ENCODE measurements at places on chromosomes 1 and 21.

GRCh38 chr1:20466273-20466672, 19.7 kb downstream of the CAMK2N1 start:
- no peak for DNase-seq

- DNase-seq: no peak
Observed at GRCh38 chr1:205370780-205371179, 14.1 kb upstream of the KLHDC8A start.

DNA sequence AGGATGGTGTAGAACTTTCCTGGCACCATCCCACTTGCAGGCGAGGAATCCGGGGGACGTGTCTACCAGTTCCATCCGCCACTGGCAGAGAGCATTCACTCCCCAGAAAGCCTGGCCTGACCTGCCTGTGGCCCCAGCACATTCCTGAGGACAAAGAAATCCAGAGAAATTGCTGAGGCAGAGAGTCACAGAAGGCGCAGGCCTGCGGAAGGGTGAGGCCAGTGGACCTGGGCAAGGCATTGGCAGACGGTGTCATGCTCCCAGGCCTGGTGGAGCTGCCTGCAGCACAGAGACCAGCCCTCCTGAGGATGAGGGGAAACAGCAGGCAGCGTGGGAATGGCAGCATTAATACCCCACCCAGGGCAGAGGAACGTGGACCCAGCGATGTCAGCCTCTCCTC, 81.2 kb upstream of the F3 start:
- DNase-seq: no peak

DNA sequence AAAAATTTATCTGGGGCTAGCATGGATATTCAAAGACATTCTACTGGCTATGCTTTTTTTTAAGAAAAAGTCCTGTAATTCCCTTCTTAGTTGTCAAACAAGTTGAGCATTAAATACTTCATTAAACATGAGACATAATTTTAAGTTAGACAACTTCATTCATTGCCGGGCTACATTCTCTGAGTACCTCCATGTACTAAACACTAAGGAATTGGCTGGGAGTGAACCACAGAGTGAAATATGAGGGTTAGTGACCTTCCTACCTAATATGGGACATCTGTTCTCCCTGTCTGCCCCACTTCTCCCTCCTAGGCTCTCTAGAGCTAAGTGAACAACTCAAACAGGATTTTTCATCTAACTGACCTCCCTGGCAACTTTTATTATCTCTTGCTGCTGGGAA, 370.4 kb downstream of the VAV3 start:
- DNase-seq: no peak

DNA sequence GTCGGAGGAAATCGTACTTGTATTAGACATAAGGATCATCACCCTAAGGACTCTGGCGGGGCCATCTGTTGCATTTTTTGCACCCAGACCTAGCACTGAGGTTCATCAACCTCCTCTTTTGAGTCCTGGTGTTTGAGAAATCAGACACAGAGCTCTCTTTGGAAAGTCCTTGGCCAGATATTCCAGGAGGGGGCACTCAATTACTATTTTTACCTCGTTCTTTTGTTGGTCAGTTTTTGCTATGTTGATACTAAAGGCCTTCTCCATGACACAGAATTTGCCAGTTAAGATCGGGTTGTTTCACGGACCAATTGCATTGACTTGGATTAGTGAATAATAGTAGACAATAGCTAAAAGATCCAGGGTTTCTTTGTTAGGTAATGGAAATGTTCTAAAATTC, 711.2 kb downstream of the KCNT2 start:
- DNase-seq: peak; percentile 9

- no peak for DNase-seq
Observed at GRCh38 chr1:240833075-240833474, 221.1 kb upstream of the GREM2 start.

GRCh38 chr1:5765483-5765882, 226.7 kb downstream of the NPHP4 start:
- no peak for DNase-seq

GRCh38 chr1:8595941-8596340, 221.5 kb downstream of the RERE start:
- no peak for DNase-seq

- no peak for DNase-seq
Observed at GRCh38 chr1:38178216-38178615, 131.6 kb upstream of the POU3F1 start.

DNA sequence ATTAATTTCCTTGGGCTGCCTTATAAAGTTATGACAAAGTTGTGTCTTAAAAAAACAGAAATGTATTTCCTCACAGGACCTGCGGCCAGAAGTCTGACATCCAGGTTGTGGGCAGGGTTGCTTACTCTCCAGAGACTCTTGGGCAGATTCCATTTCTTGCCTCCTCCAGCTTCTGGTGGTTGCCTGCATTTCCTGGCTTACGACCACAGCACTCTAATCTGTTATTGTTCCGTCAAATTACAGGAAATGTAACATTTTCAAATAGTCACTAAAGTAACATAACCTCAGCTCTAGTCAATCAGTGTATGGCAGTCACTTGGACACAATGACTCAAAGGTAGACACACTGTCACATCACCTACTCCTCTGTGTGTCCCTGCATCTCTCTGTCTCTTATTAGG, 226.8 kb downstream of the DNAH14 start:
- no peak for DNase-seq

DNA sequence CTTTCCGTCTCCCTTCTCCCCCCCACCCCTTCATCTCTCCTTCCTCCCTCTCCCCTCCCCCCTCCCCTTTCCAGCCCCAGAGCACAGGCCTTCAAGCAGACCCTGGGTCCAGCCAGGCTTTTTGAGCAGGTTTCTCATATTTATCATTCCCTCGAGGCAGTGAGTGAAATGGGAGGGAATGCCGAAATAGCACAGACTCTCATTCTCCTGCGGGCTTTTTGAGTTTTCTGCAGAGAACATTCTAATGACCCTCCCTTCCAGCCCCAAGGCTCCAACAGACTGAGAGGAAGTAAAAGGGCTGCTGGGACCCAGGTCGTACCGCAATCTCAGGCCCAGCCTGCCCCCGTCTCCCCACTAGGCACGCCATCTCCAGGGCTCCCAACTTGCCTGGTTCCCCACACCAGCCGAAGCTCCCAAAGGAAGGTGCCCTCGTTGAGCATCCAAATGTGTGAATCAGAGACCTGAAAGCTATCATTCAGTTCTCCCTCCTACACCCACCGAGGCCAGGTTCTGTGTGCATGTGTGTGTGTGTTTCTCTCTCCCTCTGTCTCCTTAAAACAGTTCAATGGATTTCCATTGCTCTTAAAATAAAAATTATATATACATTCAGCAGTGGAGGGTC, 22.3 kb downstream of the ACTA1 start:
- DNase-seq: no peak

DNA sequence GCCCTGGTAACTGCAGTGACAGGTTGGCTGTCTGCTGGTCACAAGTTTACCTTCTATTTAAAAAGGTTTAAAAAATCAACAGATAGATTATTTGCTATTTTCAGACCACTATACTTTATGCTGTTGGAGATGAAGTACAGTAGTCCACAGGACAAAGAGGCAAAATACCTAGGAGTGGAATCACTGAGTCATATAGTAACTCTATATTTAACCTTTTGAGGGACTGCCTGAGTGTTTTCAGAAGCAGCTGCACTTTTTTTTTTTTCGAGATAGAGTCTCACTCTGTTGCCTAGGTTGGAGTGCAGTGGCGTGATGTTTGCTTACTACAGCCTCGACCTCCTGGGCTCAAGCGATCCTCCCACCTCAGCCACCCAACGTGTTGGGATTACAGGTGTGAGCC, 11.7 kb downstream of the CNIH4 start:
- DNase-seq: no peak

- DNase-seq: no peak
Observed at GRCh38 chr1:200907611-200908097, 13.0 kb downstream of the INAVA start.

GRCh38 chr1:37255868-37256267, 218.5 kb upstream of the ZC3H12A start:
- no peak for DNase-seq

DNA sequence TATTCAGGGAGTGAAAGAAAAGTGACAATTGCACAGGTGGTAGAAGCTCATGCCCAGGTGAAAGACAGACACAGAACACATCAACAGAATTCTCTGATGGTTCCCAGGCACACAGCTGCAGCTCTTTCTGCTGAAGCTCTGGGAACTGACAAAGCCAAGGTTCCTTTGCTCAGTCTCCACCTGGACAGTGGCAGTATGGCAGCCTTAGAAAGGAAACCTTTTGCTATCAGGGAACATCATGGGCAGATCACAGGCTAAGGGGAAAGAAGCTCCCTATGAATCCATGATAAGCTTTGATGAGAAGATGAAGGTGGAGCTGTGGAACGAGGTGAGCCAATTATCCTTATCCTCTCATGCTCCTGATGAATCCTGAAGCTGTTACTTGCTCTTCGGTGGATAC, 1.2 kb downstream of the SPRR2B start:
- DNase-seq: no peak

- DNase-seq: no peak
Observed at GRCh38 chr1:204419064-204419403, 7.4 kb upstream of the PPP1R15B start.

- no peak for DNase-seq
Observed at GRCh38 chr1:215489771-215490565, 77.1 kb upstream of the KCTD3 start.

- no peak for DNase-seq
Observed at GRCh38 chr1:46589529-46589928, 14.5 kb downstream of the MKNK1 start.

GRCh38 chr1:183571678-183572268, 18.5 kb downstream of the NCF2 start:
- DNase-seq: no peak

DNA sequence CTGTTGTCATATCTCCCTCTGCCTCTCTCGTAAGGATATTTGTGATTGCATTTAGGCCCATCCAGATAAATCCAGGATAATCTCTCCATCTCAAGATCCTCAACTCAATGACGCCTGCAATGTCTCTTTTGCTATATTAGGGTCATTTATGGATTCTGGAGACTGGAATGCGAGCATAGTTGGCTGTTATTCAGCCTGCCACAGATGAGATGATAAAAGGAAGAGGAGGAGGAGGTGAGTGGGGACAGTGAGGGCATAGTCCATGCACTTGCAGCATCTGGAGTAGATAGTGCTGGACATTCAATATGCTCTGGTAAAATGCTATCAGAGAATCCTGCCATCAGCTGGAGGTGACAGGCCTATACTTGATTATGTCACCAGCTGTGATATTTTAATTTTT, 131.6 kb upstream of the CACNA1E start:
- no peak for DNase-seq

- DNase-seq: no peak
Observed at GRCh38 chr21:44813727-44814126, 4.1 kb downstream of the SUMO3 start.

DNA sequence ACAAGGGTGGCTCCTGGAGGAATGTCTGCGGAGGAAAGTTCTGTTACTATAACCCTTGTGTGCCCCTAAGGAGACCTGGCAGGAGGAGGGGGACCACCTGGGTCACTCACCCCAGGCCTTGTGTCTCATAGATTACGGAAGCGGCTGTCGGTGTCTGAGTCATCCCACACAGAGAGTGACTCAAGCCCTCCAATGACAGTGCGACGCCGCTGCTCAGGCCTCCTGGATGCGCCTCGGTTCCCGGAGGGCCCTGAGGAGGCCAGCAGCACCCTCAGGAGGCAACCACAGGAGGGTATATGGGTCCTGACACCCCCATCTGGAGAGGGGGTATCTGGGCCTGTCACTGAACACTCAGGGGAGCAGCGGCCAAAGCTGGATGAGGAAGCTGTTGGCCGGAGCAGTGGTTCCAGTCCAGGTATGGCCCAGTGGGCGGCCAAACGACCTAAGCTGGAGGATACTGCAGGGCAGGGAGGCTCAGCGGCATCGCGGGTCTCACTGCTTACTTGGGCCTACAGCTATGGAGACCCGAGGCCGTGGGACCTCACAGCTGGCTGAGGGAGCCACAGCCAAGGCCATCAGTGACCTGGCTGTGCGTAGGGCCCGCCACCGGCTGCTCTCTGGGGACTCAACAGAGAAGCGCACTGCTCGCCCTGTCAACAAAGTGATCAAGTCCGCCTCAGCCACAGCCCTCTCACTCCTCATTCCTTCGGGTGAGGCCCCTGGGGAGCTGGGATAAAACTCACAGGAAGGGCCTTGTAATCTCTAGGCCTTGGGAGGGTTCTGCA, 101.4 kb downstream of the PIK3R3 start:
- no peak for DNase-seq

GRCh38 chr1:102941366-102941947, 166.9 kb downstream of the COL11A1 start:
- DNase-seq: no peak

DNA sequence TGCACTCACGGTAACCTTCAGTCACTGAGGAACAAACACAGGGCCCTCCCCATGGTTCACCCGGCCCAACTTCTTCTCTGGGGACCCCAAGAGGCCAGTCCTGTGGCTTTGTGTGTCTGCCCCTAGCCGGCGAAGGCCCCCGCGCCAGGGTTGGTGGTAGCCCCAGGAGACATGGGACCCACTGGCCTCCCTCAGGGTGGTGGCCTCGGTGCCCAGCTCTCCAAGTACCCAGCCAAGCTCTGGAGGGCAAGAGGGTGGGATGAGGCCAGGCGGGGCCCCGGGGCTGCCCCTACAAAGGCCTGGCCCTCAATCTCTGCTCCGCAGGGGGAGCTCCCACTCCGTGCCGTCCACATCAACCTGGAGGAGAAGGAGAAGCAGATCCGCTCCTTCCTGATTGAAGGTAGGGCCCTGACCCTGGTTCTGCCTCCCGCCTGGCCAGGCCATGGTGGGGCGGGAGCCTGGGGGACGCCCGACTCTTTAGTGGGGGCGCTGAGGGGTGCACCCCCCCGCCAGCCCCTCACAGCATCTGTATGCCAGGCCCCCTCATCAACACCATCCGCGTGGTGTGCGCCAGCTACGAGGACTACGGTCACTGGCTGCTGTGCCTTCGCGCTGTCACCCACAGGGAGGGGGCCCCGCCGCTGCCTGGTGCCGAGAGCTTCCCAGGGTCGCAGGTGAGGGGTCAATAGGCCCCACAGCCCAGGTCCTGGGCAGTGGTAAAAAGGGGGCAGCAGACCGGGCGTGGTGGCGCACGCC, 5.6 kb downstream of the PLEKHN1 start:
- DNase-seq: no peak

GRCh38 chr1:72075425-72075824, 206.9 kb downstream of the NEGR1 start:
- no peak for DNase-seq

GRCh38 chr21:45607021-45607908, 36.3 kb upstream of the PCBP3 start:
- DNase-seq: no peak

DNA sequence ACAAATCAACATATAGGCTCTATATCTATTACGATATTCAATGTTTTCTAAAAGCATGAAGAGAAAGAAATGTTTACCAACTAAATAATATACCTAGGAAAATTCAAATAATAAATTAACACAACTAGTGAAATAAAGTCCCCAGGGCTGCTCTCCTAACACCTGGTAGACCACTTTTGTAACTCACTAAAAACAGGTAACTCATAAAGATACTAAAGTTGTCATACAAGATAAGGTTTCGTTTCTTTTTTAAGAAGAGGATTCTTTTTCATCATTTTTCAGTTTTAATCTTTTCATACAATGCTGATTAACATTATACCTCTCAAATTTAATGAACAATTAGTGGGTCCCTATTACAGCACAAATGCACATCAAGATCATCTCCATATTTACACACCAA, 99.0 kb downstream of the ZZZ3 start:
- DNase-seq: no peak

GRCh38 chr1:16017461-16018303, at the start of gene HSPB7:
TSS of gene HSPB7 (minus strand) at chr1:16018043. CDS start at chr1:16017963, 80 bp downstream.
- no peak for DNase-seq

Measured in iPS DF 19.7 (cell line).